ENCODE measurements at places on chromosomes 7 and 10.
A peak's percentile ranks its signal among the peaks of the same experiment; 100 is the strongest.

GRCh38 chr10:132224343-132225072 lies 37.8 kb downstream of the DPYSL4 start:
- no peak for DNase-seq

- DNase-seq = no peak
Observed at GRCh38 chr10:97319671-97320479, 804 bp downstream of the FRAT1 start.

DNA sequence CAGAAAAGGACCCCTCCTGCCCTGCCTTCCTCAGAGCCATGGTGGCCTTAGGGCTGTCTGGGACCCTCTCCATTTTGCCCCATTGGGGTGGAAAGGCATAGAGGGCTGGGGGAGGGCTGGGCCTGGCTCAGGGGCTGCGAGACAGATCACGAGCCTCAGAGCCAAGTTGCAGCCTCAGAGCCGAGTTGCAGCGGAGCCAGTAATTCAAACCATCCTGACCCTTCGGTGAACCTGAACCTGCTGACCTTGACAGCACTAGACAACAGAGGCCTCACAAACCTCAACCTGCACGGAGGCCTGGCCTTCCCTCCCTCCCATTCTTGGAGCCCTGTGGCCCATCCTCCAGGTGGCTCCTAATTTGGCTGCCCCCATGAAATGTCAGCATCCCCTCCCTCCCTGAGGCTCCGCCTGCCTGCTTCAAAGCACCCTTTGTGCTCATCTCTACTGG lies 45.4 kb downstream of the PAX2 start:
- DNase-seq = no peak

- no peak for DNase-seq
Observed at GRCh38 chr7:115674467-115675024, 356.0 kb downstream of the TFEC start.

- DNase-seq = no peak
Observed at GRCh38 chr7:73503229-73503628, 18.9 kb downstream of the BAZ1B start.

- DNase-seq = no peak
Observed at GRCh38 chr7:32161708-32162107, 91.5 kb upstream of the PDE1C start.

DNA sequence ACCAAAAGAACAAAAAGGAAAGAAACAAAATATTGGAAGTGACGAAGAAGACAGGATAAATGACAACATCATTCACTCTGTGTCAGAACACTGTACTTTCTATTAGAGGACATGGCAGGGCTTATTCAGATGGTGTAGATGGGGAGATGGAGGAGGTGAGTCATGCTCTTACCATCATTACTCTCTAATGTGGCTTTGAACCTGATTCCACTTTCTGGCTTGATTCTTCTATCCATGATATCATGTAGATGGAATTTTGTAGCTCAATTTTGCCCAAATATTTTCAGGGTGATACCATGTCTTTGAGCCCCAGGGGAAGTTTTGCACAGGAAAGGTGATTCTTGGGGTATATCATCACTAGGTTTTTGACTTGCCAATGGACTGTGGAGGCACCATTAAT lies 91.7 kb downstream of the CFAP58 start:
- no peak for DNase-seq

DNA sequence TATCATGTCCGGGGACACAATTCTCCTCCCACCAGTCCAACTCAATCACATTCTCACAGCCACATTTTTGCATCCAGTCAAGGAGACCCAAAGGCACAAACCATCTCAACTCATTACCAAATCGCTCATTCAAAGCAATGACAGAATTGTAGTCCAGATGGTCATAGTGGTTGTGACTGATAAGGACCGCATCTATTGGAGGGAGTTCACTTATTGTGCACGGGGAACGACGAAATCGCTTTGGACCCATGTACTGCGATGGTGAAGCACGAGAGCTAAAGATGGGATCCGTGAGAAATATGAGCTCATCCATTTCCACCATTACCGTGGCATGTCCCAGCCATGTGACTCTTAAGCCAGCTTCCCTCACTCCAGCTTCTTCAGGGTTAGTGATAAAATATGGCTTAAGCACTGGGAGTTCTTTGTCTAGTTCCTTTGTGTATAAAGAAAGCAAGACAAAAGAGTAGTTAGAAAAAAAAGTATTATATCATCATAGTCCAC lies 29.1 kb downstream of the NAPEPLD start:
- no peak for DNase-seq

GRCh38 chr7:40972426-40972825 lies 730.5 kb downstream of the INHBA start:
- DNase-seq = no peak

DNA sequence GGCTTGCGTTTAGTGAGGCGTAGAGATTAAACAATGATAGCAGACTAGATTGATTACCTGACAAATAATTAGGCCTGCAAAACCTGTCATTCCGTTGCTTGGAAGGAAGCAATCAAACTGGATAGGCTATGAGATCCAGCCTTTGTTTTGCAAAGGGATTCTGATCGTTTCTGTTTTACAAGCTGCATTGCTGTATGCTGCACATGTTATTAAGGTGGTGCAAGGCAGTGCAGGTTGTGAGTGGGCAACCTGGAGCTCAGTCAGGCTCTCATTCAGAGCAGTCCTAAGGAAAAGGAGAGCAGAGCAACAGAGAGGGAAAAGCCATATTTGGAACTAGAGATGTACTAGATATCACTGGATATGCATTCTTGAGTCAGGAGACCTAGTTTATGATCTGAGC lies 6.9 kb upstream of the NOBOX start:
- no peak for DNase-seq

GRCh38 chr7:36265680-36266079 lies 112.6 kb downstream of the EEPD1 start:
- DNase-seq = no peak

GRCh38 chr10:80464557-80465450 lies 10.7 kb downstream of the TSPAN14 start:
- peak; percentile 66 for DNase-seq

Data from amygdala (tissue), 56 donors.